NT2/D1 (cell line): ENCODE measurements at places on chromosomes 1 and 21.

DNA sequence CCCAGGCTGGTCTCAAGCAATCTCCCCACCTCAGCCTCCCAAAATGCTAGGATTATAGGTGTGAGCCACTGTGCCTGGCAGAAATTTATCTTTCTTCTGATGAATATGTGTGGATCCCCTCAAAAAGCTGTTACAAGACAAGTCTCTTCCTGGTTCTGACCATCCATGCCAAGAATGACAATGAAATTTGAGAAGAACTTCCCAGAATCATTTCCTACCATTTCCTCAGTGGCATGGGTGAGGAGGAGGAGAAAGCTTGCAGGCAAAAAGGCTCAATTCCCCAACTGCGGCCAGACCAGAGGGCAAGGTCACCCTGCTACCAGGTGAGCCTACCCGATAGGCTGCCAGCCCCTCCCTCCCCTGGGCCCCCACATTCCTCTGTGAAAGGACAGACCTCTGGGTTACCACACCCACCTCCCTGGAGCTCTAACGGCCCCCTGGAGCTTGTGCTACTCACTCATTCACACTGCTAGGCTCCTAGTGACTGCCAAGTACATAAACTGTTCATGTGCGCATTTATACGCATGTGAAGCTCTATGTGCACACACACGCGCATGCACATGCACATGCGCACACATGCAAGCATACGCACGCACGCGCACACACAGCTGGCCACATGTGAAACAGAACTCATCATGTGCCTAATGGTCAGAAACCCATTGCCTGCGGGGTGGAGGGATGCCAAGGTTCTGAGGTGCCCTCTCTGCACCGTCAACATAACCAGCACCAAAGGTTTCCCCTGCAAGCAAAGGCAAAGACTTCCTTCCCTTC lies 17.0 kb downstream of the MRAP start:
- DNase-seq, result no peak

GRCh38 chr1:76492752-76493430 lies 374.4 kb upstream of the ST6GALNAC5 start:
- no peak for DNase-seq

DNA sequence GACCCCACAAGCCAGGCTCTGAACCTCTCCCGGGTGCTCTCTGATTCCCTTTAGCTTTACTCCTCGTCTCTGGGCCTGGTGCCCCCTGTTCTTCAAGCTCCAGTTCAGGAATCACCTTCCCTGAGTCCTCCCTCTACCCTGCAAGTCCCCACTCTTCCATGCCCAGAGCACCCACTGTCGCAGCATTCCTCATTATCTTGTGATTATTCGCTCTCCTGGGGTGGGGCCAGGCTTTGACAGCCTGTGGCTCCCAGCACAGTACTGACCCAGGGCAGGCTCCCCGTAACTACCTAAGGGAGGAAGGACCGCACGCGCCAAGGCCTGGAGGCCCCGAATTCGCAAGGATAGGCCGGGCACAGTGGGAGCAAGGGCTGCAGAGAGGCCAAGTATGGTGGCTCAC lies 734 bp upstream of the C1orf210 start:
- no peak for DNase-seq

DNA sequence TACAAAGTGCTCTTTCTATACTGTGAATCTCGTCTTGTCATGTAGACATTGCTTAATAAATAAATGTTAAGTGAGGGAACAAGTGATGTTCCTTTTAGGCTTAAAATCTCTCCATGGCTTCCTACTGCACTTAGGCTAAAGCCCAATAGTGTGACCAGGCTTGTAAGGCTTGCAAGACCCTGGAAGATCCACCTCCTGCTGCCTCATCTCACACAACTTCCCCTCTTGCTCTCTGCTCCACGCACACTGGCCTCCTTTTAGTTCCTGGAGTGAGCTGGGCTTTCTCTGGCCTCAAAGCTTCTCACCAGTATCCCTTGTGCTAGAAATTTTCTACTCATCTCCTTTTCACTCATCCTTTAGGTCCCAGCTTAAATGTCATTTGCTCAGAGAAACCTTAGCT lies 41.5 kb upstream of the DIPK1A start:
- no peak for DNase-seq

DNA sequence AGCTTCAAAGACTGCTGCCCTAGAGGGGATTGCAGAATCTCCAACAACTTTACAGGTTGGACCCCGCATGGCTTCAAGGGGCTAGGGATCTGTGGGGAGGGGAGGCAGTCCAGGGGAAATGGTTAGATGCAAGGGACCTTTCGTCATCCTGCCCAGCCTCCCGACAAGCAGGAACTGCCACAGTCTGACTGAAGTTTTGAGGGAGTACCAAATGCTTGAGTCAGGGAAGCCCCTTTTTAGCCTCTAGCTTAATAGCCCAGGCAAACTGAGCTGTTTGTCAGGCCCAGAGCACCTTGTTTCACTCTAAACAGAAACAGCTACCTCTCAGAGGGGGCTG lies 1.1 kb downstream of the TOR3A start:
- no peak for DNase-seq

DNA sequence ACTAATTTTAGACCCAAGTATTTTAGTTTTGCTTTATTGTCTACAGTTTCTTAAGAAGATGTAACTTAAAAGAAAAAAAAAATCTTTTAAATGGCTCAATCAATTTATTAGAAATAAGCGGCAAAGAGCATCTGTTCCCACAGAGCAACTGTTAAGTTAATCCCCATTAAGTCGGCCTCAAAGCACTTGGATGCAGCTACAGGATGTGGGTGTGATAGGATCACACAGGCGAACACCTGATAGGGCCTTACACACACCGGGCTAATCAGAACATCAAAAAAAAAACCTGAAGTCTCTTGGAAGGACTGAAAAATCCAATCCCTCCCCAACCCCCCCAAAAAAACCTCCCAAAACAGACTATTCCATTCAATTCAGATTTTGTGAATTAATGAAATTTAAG lies 23.0 kb downstream of the APP start:
- no peak for DNase-seq

DNA sequence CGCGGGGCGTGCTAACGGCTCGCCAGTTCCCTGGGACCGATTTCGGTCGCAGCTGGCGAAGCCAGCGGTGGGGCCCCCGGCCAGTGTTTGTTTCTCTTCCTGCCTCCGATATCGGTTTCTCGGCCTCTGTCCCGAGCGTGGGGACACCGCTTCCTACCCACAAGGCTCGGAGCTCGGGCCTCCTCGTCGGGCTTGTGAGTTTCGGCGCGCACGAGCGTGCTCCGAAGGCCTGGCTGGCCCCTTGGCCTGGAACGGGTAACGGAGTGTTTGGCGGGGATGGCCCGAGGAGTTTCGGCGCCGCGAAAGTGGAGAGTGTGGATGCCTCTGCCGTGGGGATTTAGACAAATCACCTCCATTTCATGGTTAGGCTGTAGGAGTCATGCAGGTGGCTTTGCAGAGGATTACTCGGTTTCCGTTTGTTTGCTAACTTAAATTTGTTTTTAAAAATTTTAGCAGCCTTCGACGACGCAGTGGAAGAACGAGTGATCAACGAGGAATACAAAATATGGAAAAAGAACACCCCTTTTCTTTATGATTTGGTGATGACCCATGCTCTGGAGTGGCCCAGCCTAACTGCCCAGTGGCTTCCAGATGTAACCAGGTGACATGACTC lies 559 bp downstream of the RBBP4 start:
- DNase-seq, result peak; percentile 32

GRCh38 chr1:227895828-227896685 lies 51.7 kb downstream of the WNT9A start:
- no peak for DNase-seq

DNA sequence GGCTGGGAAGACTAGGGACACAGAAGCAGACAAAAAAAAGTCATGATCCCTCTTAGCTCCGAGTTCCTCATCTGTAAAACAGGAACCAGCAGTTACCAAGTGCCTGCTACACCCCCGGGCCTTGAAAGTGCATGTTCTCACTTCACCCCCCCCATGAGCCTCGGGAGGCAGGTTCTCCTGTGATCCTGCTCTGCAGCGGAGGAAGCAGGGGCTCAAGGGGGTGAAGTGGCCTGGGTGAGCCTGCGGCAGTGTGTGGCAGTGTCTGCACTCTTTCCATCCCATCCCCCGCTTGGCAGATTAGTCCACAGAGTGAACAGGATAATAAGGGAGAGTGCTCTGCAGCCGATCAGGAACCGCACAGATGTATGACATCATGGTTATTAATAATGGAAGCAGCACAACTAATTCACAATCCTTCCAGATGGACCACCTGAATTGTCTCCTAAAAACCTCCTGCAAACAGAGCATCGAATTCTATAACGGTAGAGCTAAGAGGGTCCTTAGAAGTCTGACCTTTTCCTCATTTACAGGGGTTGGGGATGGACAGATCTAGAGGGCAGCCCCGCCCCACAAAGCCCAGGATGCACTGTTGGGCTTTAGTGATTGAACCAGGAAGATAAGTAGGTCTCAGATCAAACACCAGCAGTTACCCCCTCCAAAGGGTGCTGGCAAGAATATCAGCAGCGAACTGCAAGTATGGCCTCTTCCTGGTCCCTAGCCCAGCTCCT lies 174.1 kb upstream of the EDN2 start:
- DNase-seq, result no peak

GRCh38 chr21:35995522-35996088 lies 64.7 kb downstream of the SETD4 start:
- DNase-seq, result no peak

GRCh38 chr1:4375812-4376211 lies 278.6 kb upstream of the AJAP1 start:
- peak; percentile 8 for DNase-seq

DNA sequence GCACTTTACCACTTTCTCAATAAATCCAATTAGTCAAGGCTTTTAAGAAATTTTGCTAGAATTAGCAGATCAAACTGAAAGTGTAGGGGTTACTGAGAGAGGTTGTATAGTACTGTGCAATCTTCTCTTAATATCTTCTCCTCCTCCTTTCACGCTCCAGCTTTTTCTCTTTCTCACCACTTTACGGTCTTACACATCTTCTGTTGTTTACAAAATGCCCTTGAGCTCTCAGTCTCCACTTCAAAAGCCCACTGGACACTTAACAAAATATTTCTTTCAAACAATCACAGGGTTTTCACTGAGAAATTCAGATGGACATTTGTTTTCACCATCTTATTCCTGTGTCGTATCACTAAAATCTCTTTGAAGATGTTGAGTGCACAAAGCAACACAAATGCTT lies 678.2 kb downstream of the ADGRL2 start:
- DNase-seq, result no peak

DNA sequence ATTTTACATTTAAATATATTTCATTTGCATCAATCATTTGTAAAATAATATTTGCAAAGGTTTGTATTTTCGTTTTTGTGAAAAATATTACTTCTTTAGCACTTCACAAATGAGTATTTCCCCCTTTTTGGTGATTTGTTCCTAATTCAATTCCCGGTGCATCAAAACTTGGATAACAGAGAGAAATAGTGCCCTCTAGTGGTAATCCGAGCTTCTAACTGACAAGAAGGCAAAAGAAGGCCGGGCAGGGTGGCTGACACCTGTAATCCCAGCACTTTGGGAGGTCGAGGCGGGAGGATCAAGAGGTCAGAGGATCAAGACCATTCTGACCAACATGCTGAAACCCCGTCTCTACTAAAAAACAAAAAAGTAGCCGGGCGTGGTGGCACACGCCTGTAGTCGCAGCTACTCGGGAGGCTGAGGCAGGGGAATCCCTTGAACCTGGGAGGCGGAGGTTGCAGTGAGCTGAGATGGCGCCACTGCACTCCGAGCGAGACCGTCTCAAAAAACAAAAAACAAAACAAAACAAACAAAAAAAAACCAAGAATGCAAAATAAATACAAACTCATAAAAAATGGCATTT lies 137.7 kb downstream of the COL11A1 start:
- DNase-seq, result peak; percentile 69

GRCh38 chr1:202599669-202600431 lies 110.4 kb downstream of the SYT2 start:
- DNase-seq, result peak; percentile 80

DNA sequence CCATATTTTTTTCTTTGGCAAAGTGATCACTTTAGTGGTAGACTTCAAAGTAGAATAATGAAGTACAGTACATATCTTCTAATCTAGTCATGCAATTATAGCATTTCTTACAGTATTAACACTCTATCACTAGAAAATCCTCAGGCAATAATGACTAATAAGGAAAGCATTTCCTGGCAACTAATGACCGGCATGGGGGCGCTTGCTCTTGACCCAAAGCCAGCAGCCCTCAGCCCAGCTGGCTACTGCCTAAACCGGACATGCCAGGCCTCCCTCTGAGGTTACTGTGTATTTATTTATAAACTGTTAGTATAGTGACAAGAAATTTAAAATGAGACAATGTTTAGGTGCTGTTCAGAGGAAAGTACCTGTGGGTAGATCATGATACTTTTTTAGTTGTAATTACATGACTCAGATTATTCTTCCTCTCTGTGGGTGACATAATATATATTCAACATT lies 633.8 kb downstream of the PTPRC start:
- no peak for DNase-seq

GRCh38 chr1:180185971-180186645 lies 31.4 kb downstream of the QSOX1 start:
- no peak for DNase-seq

- DNase-seq, result no peak
Measured at GRCh38 chr1:193142409-193142808, 20.6 kb downstream of the CDC73 start.

- DNase-seq, result no peak
Measured at GRCh38 chr1:21931171-21932093, 5.7 kb downstream of the HSPG2 start.

- peak; percentile 20 for DNase-seq
Measured at GRCh38 chr1:77866296-77866695, 22.1 kb upstream of the NEXN start.

DNA sequence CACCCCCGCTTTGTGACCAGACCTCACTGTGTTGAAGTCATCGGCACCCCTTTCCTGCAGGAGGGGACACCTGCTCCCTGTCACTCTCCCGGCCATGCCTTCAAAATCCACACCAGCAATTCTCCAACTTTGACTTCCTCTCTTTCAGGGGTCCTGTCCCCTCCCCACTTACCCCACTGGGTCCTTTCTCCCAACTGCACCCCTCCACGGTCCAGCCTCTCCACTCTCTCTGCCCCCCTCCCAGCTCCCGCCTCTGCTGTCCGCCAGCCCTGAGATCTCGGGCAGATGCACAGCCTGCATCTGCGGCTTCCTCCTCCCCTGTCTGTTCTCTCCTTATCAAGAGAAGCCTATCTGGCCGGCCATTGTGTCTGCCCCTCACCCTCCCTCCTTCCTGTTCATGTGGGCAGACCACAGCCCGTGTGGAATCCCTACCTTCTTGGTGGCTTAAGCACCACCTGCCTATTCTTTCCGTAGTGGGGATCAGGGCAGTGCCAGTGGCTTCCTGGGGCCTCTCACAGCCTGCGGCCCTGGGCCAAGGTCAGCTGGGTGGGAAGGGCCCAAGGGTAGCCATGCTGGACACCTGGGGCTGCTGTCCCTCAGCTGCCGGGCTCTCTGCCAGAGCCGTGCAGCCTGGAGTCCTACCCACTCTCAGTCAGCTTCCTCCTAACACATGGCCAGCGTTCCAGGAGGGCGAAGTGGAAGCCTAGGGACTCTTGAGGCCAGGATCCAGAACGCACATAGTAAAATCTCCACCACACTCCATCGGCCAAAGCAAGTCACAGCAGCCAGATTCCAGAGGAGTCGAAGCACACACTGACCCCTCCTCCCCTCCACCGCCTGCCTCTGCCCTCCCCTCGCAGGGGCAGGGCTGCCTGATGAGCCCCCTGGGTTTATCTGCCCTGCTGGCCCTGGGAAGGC lies 5.1 kb upstream of the HES4 start:
- DNase-seq, result no peak
